ENCODE measurements at places on chromosomes 4 and X.

DNA sequence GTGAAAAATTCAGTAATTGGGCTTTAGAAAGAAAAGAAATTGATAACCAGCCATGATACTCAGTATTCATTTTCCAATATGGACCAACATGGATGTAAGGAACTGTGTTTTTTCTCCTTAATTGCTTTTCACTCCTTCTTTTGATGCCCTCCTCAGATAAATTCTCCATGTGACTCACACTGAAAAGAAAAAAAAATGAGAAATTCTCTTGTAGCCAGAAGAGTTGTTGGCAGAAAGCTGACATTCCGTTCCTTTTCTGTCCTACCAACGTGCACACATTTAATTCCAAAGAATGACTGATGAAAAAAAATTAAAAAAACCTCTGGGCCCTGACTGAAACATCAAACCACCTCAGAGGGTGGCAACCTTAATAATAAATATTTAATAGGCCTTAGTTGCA lies 153.1 kb downstream of the AMELX start:
- DNase-seq, result no peak

DNA sequence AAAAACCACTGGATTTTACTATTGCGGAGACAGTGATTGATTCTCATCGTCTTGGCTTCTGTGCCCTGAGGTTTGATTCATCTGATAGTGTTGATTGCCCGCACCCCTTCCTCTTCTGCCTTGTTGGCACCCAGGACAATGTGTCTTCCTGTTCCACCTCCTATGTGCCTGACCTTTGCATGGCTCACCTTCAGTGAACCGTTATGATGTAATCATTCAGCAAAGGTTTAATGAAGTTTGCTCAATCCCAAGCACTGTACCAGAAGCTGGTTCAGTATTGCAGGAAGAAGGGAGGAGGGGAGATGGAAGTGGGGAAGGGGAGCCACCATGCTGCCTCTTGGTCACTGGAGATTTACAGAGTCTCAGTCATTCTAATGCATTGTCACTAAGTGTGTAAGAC lies 36.3 kb downstream of the PDGFRA start:
- no peak for DNase-seq

DNA sequence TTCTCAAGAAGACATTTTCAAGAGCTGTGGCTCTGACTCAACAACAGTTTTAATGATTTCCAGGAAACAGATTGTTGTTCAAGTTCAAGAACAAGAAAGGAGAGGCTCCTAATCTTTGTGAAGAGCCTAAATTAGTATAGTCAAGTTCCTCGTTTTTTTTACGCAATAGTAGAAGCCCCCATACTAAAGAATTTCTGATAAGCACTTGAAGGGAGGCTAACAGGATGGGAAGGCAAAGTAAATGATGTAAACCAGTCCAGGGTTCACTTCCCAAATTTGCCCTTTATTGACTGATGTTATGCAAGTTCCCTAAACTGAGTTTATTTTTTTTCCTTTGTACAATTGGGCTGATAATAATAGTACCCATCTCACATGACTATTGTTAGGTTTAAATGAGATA lies 178.2 kb downstream of the RTL9 start:
- peak; percentile 28 for DNase-seq

- DNase-seq, result no peak
Measured at GRCh38 chr4:38164346-38164745, 204.1 kb downstream of the PTTG2 start.

DNA sequence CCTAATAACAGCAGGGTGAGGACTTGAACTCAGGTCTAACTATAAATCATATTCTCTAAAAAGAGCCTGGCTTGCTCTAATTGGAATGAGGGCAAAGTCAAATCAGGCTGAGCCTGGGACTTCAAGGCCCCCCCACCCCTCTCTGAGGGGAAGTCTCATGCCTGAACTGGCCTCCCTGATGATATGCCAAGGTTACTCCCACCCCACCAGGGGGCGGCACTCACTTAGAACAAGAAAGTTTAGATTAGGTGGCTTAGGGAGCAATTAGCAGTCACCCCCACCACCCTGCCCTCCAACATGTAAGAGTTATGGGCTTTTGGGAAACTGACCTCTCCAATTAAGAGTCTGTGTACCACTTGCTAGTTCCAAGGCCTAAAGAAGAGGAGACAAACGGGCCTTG lies 2.7 kb downstream of the FOXO4 start:
- DNase-seq, result peak; percentile 86

- DNase-seq, result peak; percentile 4
Measured at GRCh38 chr4:125432078-125432477, 117.3 kb downstream of the FAT4 start.

- DNase-seq, result no peak
Measured at GRCh38 chr4:111713276-111713675, 432.0 kb upstream of the FAM241A start.

- DNase-seq, result peak; percentile 39
Measured at GRCh38 chr4:764405-765169, 59.0 kb downstream of the PCGF3 start.

- DNase-seq, result no peak
Measured at GRCh38 chr4:130850019-130850524, 1754.1 kb downstream of the C4orf33 start.

GRCh38 chr4:74534121-74534520 lies 89.2 kb downstream of the AREG start:
- DNase-seq, result no peak

- no peak for DNase-seq
Measured at GRCh38 chr4:122671919-122672490, 51.1 kb upstream of the IL21 start.

DNA sequence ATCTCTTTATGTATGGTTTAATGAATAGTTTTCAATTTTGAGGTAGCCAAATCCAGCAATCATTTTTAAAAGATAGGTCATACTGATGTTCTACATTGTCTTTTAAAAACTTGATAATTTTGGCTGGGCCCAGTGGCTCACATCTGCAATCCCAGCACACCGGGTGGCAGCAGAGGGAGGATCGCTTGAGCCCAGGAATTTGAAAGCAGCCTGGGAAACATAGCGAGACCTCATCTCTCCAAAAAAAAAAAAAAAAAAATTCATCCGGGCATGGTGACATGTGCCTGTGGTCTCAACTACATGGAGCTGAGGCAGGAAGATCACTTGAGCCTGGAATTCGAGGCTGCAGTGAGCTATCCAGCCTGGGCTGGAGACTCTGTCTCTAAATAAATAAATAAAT lies 419.8 kb downstream of the GALNTL6 start:
- DNase-seq, result no peak

DNA sequence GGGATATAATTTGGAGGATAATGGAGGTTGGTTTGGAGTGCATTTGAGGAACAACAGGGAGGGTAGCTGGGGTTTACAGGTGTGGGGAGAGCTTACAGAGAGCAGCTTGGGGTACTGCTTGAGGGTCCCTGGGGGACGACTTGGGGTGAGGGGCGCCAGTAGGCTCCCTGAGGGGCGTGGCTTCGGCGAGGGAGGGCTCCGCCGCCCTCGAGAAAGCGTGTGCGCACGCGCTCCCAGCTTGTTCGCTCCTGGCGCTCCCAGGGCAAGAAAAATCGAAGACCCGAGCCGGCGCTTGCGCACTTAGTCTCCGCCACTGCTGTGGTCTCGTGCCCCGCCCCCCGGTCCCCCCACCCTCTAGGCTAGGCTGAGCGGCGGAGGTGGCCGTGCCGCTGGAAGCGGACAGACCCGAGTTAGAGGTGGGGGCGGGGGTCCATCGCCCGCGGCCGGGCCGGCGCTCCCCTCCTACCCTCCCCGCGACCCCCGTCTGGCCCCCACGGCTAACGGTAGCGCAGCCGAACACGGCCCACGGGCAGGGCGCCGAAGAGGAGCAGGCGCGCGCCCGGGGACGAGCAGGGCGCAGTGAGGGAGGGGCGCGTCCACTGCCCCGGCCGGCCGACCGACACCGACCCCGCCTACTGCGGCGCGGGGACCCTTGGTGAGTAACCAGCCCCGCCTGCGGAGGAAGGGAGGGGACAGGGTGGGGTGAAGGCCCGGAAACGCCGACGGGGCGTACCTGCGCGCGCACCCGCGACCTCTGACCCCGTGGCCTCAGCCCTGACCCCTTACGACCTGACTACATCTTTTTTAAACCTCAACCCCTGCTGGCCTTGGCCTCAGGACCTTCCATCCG lies 5.4 kb upstream of the CCDC120 start:
- no peak for DNase-seq

GRCh38 chr4:23114538-23114937 lies 421.8 kb downstream of the GBA3 start:
- no peak for DNase-seq

DNA sequence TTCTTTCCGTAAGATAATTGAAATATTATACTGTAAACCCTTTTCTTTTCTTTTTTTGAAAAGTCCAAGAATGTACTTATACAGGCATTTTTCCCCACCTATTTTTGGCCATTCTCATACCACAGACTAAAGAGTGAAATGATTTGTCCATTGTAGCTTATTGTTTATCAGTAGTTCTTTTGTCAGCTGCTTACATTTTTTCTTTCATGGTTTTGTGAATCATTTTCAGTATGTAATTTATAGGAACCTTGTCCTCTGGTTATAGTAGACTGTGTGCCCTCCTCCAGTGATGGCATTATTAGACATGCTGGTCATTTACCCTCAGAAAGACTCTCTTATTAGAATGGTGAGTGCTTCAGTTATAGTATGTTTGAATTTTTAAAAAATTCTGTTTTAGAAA lies 56.7 kb downstream of the CCKAR start:
- DNase-seq, result no peak

DNA sequence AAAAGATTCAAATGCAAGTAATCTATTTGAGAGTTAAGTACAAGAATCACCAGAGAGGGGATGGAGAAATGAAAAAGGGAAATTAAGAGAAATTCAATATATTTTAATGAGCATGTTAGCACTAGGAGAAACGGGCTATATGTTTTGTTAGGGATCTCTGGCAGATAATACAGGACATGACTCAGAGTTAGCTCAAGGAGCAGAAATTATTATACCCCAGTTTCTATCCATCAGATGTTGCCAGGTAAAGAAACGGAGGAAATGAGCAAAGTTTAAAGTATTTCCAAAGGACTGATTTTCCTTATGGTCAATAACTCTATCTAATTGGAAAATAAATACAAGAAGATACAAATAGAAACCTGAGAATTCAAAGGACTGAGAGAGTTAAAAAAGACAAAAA lies 867.6 kb downstream of the TRAM1L1 start:
- no peak for DNase-seq

- no peak for DNase-seq
Measured at GRCh38 chr4:80145739-80146138, 51.6 kb upstream of the PRDM8 start.

DNA sequence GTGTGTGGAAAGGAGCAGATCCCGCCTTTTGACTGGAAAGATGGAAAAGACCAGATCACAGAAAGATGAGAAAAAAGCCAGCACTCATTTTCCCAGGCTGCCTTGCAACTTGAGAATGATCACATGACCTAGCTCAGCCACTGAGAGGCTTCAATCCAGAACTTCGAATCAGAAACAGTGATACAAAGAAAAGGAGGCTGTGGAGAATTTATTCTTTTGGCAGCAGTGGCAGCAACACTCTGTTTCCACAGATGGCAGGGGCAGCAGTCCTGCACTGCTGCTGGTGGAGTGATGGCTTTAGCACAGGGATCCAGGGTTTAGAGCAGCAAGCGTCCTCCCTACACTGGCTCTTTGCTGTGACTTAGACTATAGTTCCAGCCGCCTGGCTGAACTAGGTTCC lies 77.8 kb upstream of the SH3RF1 start:
- no peak for DNase-seq

DNA sequence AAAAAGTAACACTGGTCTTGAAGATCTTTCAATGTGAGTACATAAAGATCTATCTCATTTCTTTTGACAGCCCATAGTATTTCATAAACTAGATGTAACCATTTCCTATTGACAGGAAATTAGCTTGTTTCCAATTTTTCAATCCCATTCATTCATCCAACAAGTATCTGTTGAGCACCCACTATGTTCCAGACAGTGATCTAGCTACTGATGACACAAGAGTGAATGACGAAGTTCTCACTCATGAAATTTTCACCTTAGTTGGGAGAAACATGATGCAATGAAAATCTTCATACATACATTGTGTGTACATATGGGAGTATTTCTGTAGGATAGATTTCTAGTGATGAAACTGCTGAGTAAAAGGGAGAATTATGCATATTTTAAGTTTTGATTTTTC lies 1.7 kb downstream of the CD38 start:
- DNase-seq, result peak; percentile 55

GRCh38 chr4:79964020-79964399 lies 109.0 kb downstream of the ANTXR2 start:
- no peak for DNase-seq

DNA sequence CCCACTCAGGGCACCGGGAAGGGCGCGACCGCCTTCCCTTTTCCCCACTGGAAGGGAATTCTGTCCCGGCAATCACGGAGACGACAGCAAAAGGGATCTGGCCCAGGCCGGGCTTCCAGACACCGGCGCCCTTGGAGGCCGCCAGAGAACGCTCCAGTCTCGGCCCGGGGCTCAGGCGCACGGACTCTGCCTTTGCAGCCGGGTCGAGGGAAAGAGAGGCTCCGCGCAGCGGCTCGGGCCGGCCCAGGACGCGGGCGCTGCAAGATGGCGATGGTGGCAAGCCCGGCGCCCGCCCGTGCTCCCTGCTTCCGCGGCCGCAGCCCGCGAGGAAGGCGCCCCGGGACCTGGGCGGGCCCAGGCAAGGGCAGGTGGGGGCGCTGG lies 1.1 kb downstream of the CTBP1 start:
- DNase-seq, result no peak

DNA sequence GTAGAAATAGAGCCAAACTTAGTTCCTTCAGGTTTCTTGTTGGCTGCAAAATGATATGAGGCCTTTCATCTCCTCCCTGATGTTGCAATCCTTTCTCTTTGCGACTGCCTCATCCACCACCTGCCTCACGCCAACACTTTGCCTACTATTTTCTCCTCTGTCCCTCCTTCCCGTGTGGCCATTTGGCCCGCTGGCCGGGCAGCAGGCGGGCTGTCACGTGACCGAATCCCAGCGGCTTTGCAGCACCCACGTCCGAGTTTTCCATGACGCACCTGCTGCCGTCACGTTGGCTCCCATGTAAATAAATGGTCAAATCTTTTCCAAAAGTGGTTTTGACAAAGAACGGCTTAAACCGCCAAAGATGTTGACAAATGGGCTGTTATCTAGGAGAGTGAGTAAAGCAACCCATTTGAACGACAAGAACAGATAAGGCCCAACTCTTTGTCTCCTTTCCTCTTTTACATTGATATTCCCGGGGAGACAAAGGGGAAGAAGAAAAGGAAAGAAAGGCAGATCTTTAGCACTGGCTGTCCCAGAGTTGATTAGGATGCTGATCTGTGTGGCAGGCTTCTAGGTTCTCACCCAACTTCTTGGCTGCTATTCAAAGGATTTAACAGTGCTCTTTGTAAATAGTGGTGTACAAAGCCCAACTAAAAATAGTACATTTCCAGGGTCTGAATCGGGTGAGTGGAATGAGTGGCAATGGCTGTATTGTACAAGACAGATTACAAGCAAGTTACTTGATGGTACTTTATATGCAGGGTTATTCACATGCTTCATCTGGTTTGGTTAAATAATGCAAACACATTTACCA lies 174.2 kb upstream of the JADE1 start:
- no peak for DNase-seq

DNA sequence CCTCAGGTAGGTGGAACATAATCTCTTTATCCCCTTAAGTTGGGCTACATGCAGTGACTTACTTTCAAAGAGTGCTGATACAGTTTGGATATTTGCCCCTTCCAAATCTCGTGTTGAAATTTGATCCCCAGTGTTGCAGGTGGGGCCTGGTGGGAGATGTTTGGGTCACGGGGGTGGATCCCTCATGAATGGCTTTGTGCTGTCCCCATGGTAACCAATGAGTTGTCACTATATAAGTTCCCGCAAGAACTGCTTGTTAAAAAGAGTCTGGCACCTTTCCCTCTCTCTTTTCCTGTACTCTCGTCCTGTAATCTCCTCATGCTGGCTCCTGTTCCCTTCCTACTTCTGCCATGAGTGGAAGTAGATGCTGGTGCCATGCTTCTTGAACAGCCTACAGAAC lies 71.3 kb downstream of the GLRA3 start:
- DNase-seq, result no peak

- no peak for DNase-seq
Measured at GRCh38 chr4:41425650-41426049, 112.3 kb upstream of the LIMCH1 start.
